ENCODE measurements at places on chromosomes 2 and 18.

DNA sequence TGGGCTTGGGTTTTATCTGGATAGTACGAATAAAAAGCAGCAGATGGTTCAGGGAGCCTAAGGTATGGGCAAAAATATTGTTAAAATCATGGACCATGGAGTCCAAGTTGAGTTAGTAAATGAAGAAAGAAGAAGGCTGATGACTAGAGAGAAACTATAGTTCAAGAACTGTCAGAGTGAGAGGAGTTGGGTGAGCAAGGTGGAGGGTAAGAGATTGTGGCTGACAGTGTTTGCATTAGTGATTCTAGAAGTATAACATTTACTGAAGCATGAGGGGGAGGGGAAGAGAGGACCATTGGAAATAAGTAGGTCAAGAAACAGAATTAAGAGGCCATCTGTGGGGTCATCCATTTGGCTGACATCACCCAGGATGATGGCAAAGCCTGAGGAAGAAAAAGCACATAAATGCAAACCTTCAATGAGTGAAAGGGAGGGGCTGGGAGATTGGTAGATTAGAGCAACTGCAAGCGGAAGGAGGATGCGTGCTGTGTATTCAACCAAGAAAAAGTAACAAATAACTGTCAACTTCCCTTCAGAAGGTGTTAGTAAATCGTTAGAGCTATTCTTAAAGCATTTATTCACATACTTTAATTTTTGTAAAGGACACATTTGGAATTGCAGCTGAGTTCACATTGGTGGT lies 392.8 kb downstream of the TSN start:
- DNase-seq, result no peak

- DNase-seq, result no peak
Observed at GRCh38 chr18:29259838-29260237, 1082.9 kb upstream of the CDH2 start.

GRCh38 chr2:19299032-19299431 lies 59.4 kb downstream of the OSR1 start:
- DNase-seq, result no peak

DNA sequence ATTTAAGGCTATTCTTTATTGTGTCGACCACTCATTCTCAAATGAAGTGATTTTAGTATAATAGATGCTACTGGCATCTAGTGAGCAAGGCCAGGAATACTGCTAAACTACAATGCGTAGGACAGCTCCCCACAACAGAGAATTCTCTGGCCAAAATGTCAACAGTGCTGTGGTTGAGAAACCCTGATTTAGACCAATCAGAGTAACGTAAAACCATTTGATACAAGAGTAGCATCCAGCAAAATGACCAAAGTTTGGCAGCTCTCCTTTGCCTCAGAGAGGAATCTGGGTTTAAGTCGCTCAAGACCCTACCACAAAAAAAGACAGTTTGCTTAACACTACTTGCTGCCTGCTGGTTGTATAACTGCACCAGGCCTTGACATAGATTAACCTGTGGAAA lies 37.0 kb upstream of the TTN start:
- no peak for DNase-seq

GRCh38 chr2:152219077-152219828 lies 43.7 kb upstream of the STAM2 start:
- DNase-seq, result no peak

- no peak for DNase-seq
Observed at GRCh38 chr2:173797586-173798263, 167.4 kb downstream of the SP3 start.

All from stimulated activated naive CD8-positive, alpha-beta T cell treated with anti-CD3 and anti-CD28 coated beads, Interleukin-15, amount 100 ng/mL, for 72 hours (primary cell).